GM03348 (cell line): ENCODE measurements at places on chromosomes 16 and 17.

DNA sequence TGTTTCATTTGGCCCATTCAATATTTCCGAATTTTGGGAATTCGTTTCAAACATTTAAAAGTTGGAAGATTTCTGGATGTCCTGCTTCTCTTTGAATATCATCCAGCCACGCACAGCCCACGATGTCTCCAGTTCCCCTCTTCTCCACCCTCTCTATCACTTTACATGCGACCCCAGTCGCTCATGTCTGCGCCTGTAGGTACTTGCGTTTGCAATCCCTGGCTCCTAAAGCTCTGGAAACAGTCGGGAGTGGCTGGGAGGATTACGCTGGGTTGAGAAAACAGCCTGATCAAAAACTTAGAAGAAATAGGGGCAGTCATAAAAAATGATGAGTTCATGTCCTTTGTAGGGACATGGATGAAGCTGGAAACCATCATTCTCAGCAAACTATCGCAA is 1.5 kb upstream of the SBK1 start:
- DNase-seq, result no peak

DNA sequence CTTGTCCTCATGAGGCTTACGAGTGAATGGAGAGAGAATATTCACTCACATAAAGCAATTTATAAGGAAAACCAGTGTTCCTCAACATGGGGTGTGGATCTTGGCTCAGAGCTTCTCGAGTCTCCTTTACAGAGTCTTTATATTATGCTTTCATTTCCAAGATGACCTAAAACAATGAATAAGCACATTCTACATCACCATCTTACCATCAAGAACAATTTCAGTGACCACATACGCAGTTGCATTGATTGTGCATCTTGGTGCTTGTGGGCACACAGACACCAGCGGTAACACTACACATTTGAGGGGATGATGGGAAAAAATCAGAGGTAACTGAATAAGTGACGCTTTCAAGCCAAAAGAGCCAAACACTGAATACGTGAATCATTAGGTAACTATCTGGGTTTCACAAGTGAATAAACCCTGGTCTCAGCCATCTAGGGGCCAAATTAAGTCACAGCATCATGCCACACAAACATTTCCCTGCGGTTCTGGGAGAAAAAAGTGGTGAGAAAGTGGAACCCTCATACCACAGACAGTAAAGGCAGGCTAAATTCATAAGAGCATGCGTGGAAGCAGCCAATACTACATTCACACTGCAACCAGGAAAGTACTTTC is 9.4 kb downstream of the CWC25 start:
- peak; percentile 55 for DNase-seq

DNA sequence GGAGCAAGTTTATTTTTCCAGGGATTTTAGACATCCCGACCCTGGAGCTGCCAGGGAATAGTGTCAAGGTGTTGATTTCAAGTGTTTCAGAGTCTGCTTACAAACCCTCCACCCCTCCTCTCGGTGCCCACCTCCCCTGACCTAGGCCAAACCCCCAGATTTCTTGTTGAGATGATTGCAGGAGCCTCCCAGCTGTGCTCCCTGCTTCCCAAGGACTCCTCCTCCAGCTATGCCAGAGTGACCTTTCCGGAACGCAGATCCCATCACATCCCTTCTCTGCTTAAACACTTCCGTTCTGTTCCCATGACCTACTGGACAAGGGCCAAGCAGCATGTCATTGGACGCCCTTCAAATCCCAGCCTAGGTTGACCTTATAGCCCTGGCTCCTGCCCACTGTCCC is 23.7 kb upstream of the CDH1 start:
- no peak for DNase-seq

GRCh38 chr16:52781005-52781630 is 234.2 kb upstream of the TOX3 start:
- DNase-seq, result no peak

GRCh38 chr16:77191259-77191969 is 424 bp downstream of the MON1B start:
- DNase-seq, result peak; percentile 29

- DNase-seq, result peak; percentile 59
Measured at GRCh38 chr17:44794851-44795413, 35.2 kb downstream of the GJC1 start.

GRCh38 chr17:68608515-68609130 is 7.5 kb upstream of the FAM20A start:
- DNase-seq, result no peak

DNA sequence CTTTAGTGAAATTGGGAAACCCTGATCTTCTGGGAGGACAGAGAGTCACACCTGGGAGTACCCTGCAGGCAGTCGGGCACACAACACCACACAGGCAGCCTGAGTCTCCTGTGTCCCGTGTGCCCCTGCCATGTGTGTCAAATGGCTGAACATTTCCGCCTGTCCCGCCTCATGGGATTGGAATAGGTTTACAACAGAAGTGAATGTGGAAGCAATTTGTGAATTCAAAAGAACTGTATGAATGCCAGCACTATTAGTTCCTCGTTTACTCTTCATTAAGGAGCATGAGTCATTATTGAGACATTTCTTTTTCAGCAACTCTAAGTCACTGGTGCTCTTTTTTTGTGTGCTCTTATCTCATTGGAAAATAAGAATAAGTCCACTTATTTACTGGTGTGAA is 226.5 kb downstream of the PMP22 start:
- peak; percentile 63 for DNase-seq

DNA sequence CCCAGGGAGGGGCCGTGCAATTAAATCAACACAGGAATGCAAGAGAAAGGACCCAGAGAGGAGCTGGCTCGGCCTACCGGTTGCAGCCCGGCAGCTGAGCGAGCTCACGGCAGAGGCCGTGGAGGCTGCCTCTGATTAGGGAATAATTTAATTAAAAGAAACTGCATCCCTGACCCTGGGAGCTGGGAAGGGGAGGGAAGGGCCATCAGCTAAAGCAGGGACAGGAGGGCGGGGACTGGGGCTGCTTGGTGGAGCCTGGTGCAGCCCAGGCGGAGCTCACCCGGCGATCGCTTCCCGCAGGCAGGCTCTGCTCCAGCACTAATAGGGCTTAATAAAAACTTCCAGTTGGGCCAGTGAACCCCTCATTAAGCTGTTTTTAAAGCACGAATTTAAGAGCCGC is 43.4 kb downstream of the LMF1 start:
- DNase-seq, result no peak

GRCh38 chr17:76791053-76791980 is 53.4 kb downstream of the MFSD11 start:
- DNase-seq, result peak; percentile 57

DNA sequence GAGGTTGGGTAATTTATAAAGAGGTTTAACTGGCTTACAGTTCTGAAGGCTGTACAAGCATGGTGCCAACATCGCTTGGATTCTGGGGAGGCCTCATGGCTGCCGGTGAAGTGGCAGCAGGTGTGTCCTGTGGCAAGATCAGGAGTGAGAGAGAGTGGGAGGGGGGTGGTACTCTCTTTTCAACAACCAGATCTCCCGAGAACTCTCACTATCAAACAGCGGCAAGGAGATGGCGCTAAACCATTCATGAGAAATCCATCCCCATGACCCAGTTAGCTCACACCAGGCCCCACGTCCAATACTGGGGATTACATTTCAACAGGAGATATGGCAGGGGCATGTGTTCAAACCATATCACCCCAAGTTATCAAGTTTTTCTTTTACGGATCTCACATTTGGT is 44.0 kb upstream of the CBX4 start:
- no peak for DNase-seq

DNA sequence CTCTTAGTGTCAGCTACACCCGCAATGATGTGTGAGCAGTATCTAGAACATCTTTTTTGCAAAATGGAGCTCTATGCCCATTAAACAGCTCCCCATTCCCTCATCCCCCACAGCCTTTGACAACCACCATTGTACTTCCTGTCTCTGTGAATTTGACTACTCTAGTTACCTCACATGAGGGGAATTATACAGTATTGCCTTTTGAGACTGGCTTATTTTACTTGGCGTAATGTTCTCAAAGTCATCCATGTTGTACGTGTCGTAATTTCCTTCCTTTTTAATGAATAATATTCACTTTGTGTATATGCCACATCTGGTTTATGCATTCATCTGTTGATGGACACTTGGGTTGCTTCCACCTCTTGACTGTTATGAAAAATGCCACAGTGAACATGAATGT is 23.2 kb upstream of the CCL22 start:
- DNase-seq, result no peak
